ENCODE measurements at places on chromosomes 2 and 18.

DNA sequence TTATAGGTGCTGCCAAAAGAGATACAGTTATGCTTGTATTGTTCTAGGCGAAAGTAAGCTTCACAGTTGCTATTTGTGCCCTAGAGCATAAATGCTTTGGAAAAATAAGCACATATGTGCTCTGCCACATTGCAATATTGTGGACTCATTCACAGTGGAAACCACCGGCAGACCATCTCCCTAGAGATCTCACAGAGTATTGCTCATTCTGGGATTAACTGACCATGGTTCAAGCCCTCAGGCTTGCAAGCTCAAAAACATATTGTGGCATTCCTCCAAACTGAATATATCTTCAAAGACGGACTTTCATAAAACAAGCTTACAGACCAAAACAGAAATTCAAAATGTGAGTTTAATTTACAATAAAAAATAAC is 158.2 kb upstream of the CCDC150 start:
- DNase-seq, result no peak

- no peak for DNase-seq
These were observed 53.8 kb downstream of the SEMA4F start for GRCh38 chr2:74707837-74708236.

DNA sequence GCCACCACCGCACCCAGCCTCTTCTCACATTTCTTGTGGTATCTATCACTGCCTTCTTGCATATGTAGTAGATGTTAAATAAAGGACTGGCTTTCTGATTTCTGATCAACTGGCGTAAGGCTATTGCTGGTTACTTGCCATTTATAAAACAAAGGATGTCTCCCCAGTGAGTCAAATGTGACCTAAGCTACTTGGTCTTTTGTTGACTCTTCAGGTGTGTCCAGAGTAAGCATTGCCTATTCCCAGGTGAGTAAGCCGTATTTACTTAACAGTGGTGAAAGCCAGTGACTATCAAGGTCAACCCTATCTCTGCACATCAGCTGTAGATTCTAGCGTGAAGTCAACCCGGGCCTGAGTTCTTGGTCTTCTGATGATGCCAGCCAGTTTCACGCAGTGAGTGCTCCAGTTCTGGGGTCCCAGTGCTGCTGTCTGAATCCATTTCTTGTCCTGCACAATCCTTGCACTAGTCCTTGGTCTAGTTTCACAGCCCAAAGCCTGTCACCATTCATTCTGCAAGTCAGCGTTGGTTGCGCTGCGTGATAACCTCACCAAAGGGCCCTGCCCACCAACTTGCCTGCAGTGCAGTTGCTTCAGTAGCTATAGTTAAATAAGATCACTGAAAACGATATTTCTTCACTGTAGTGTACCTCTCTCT is 120.2 kb downstream of the GBX2 start:
- DNase-seq, result no peak

GRCh38 chr2:19287324-19287723 is 71.1 kb downstream of the OSR1 start:
- no peak for DNase-seq

GRCh38 chr2:146214394-146214929 is 1630.4 kb upstream of the ACVR2A start:
- DNase-seq, result no peak
